Common myeloid progenitor, CD34-positive (primary cell): ENCODE measurements at places on chromosomes 12 and 14.

GRCh38 chr12:25089738-25090137 is 105.2 kb downstream of the DNAI7 start:
- peak; percentile 39 for DNase-seq

DNA sequence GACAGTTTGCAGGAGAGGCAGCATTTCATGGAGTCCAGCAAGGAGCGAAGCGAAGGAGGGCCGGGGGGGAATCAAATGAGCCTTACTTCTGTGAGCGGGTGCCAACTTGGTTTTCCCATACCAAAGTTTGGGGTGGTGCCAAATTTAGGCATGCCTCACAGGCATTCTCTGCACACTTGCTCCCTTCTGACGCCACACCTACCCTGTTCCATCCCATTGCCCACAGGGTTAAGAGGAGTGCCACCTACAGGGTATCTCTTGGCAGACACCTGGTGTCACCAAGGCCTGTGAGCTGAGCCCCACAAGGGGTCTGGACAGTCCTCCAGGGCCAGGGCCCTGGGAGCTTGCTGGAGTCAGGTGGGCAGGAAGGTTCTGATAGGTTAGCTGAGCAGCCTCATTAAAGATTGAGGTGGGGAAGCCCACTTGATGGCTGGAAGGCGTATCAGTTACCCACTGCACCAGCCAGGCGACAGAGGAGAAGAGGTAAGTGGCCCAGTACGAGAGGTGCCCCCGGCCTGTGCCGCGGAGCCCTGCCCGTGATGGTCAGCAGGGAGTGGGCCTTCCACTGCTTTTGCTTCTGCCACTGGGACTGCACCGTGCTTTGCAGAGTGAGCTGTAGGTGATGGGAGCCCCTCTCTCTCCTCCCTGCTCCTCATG is 45.2 kb downstream of the DEGS2 start:
- no peak for DNase-seq

GRCh38 chr12:96436366-96437170 is 36.3 kb upstream of the CDK17 start:
- DNase-seq, result no peak

DNA sequence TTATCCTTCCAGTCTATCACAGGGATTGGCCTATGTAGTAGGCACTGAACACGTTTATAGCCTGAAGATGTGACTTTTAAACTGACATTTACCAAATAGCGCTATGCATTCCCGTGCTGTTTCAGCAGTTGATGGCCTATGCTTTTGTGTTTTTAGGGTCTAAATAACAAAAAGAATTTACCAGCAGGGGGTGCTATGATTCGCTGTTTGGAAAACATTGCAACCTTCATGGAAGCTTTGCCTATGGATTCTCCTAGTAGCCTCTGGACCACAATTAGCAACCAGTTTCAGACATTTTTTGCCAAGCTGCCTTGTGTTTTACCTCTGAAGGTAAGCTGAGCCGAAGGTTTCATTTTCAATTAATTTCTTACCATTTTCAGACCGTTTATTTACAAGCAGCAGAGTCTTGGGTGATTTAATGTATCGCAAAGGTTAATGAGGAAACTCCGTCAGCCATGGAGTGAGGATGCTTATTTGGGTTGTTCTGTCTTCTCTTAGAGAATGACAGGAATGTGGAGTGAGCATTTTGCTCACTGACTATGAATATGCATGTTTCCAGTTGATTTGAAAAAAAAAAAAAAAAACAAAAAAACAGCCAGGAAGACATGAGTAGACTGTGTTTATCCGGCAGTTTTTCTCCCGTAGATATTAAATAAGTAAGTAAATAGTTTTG is 133.1 kb downstream of the PRIMA1 start:
- peak; percentile 71 for DNase-seq

DNA sequence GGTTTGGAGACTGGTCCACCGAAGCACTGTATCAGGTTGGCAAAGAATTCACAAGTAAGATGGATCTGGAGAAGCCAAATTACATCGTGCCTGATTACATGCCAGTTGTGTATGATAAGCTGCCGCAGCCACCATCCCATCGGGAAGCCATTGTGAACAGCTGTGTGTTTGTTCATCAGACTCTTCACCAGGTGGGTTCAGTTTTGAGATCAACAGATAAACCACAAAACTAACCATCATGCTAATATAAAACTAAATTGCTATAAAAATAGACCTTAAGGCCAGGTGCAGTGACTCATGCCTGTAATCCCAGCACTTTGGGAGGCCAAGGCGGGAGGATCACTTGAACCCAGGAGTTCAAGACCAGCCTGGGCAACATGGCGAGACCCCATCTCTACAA is 58.9 kb downstream of the HSP90AA1 start:
- no peak for DNase-seq

- DNase-seq, result peak; percentile 2
These were observed 165.5 kb downstream of the KIF21A start for GRCh38 chr12:39277416-39277815.
